Cortex of kidney (tissue), 1 donor: ENCODE measurements at places on chromosomes 3 and 15.

DNA sequence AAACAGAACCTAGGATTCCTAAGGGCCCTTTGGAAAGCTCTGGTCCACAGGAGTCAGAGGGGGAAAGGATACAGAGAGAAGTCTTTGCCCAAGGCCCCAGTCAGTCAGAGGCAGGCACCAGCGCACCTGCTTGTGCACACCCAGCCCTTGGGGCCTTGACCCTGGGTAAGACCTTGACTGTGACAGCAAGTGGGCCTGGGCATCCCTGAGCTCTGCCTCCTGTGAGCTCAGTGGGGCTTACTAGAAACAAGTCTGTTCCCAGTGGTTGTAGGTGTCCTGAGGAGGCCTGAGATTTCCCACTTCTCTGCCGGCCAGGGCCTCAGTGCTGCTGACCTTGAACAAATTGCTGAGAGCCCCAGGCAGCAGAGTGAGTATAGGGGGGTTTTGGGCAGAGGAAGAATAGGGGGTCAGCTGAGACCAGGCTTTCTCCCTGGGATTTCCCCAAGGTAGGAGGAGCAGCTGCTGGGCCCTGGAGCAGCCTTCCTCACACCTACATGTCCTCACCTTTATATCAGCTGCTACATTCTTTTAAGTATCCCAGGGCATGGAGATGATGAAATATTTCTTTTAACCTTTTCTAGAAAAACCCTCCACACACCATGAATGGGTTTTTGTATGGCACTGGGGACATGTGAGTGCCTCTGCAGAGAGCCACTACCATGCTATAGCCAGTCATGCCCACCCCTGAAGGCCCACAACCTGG lies 9.7 kb upstream of the DAG1 start:
- no peak for DNase-seq

- no peak for DNase-seq
Observed at GRCh38 chr3:55858302-55858701, 371.2 kb upstream of the WNT5A start.

- DNase-seq: no peak
Observed at GRCh38 chr3:54270816-54271526, 148.6 kb downstream of the CACNA2D3 start.

DNA sequence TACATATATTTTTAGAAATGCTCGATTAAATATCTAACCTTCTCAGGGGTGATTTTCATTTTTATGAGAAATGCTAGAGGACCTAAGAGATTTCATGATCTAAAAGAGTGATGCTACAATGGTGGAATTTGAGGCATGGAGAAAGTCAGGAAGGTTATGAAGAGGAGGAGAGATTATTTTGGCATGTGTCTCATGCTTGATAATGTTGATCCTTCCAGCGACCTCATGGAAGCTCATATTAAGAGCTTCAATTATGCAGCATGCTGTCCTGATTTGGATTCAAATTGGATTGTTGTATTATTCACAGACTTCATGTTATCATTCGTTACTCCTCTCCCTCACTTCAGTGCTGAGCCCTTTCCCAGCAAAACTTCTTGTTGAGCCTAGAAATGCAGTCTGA lies 112.5 kb downstream of the RAP2B start:
- no peak for DNase-seq

DNA sequence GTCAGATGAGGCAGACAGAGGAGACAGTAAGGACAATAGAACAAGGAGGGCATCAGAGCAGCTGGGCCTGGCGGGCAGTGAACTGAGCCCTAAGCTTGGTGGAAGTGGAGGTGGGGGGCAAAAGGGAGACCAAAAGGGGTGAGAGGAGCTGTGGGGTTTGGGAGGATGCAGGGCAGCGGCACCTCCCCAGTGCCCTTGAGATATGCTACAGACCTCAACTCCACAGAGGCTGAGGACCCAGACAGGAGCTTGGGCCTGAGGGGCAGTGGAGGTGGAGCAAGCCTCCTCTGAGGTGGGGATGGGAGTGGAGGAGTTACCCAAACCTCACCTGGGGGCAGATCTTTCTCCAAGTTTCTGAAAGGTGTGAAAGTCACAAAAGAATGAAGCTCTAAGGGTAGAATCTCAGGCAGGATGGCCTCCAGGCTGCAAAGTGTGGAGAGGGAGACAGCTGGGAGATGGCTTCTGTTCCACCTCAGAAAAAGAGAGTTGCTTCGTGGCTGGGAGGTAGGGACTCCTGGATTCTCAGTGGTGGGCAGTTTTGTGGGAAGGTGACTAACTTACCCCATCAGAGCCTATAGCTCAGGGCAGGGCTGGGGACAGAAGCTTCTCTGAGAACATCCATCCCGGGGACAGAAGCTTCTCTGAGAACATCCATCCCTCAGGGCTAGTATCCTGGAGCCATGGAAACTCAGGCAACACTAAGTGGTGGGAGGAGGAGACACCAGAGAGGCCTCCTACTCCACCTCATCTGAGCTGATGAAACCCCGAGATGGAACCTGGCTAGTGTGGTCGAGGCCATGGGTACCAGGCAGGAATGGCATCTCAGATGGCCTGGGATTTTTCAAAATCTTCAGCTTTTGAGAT lies 2.3 kb upstream of the CLK3 start:
- no peak for DNase-seq

- DNase-seq: no peak
Observed at GRCh38 chr3:175746308-175746707, 887.2 kb downstream of the NAALADL2 start.

DNA sequence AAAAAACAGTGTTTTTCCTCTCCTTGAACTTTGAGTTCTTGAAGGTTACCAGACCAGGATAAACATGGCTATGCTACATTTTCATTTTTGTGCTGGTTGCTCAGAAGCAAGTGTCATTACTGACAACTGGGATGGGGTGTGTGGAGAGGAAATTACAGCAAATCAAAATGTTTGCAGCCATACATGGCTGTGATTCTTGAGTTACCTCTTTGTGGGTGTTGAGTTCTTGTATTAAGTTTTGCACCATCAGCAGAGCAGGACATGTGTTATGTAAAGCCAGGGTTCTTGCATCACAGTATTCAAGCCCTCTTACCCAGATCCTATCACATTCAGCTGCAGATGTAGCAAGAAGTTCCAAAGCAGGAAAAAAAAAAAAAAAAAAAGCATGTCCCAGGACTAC lies 53.9 kb upstream of the ATOSA start:
- DNase-seq: no peak
